ENCODE measurements at places on chromosomes 5 and 9.

DNA sequence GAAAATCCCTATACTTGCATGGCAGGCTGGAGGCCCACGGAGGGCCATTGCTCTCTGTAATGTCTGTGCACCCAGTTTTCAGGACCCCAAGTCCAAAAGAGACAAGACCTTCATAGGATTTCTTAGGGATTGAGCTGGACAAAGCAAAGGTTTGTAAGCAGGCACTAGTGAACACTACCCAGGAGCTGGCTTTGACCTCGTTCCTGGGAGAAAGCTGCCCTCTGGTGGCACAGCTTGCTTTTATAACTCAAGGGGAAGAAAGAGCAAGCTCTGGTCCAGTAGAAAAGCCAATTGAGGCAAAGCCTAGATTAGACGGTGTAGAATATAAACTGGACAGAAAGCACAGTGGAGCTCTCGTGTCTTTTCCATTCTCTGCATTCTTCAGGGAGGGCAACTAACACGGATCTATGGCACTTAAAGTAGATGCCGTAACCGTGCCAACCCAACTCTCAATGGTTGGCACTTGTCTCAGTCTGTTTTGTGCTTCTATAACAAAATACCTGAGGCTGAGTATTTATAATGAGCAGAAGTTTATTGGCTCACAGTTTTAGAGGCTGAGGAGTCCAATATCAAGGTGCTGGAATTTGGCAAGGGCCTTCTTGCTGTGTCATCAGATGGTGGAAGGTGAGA, 7.9 kb downstream of the GABRP start:
- no peak for DNase-seq

DNA sequence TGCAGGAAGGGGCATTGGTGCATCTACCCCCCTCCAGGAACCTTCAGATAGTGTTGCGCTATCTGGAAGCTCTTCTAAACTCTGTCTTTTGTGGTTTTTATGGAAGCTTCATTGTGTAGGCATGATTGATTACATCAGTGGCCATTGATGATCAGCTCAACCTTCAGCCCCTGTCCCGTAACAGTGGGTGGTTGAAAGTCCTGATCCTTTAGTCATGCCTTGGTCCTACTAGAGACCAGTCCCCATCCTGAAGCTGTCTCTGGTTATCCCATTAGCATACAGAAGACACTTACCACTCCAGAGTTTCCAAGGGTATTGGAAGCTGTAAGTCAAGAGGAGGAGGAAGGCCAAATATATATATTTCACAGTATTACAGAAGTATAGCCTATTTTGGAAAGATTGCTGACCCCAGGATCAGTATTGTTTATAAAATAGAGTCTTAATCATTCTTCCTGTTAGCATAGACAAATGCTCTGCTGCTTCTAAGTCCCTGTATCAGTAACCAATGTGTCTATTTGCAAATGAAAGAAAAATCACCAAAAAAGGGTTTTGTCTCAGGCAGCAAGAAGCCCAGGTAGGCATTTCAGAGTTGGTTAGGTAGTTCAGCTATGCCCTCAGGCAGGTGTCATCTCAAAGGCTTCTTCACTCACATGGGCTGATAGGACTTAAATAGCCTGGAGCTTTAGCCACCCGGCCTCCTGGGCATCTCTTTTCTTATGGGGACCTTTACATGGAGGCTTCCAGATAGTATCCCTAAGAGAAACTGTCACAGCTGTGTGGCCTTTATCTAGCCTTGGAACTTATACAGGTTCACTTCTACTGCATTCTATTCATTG, 41.6 kb downstream of the SPIN1 start:
- DNase-seq, result no peak

GRCh38 chr9:137130176-137130755, 8.7 kb upstream of the GRIN1 start:
- DNase-seq, result no peak

GRCh38 chr5:76283670-76284069, 119.4 kb upstream of the IQGAP2 start:
- no peak for DNase-seq

- DNase-seq, result no peak
Measured at GRCh38 chr5:35012796-35013195, 35.0 kb downstream of the AGXT2 start.

GRCh38 chr5:60806591-60807243, 37.4 kb downstream of the ELOVL7 start:
- no peak for DNase-seq

- no peak for DNase-seq
Measured at GRCh38 chr9:113393281-113393680, 7.8 kb downstream of the ALAD start.

DNA sequence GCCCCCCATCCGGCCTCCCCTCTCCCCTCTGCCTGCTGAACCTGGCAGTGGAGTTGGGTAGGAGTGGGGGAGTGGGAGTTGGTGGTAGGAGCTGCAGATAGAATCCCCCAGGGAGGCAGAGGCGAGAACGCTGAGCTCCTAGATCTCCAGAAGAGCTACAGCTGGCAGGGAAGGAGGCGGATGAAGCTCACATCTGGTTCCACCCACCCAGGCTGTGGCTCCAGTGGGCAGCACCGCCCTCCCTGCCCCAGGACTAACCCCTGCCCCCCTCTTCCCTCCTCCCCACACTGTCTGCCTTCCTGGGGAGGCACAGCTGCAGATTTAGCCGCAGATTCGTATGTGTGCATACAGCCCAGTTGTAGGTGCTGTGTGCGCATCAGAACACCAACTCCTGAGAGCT, 34.2 kb downstream of the C9orf50 start:
- DNase-seq, result peak; percentile 74

- DNase-seq, result no peak
Measured at GRCh38 chr9:121542025-121542424, 42.4 kb upstream of the GGTA1 start.

DNA sequence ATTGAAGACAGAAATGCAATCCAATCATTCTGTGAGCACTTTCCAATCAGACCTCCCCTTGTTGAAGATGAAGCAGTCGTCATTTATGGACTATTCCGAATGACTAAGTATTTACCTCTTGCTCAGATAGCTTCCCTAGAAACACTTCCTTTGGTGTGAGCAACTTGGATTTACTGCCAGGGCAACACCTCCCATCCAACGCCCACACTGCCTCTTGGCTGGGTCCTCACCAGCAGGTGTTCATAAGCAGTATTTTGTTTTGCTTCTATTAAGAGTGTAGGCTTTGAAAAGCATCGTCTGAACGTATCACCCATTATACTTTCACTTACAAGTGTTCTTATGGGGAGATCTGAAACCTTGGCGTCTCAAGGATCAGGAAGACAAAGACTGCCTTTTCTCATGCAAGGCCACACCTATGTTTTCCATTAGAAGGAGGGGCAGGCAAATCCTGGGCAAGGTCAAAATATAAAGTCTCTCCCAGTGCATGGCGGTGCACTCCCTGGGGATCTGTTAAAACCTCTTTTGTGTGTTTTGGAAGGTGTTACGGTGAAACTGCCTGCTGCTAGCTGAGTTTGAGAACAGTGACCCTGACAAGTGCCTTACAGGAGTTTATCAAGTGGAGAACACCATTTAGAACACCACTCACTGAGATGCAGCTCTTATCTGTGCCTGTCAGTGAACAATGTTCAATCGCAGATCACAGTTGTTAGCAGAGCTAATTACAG, 10.6 kb upstream of the MARCHF3 start:
- DNase-seq, result no peak

GRCh38 chr9:8365029-8365428, 565.5 kb upstream of the DMAC1 start:
- no peak for DNase-seq

- DNase-seq, result no peak
Measured at GRCh38 chr5:157827423-157827822, 31.5 kb downstream of the CLINT1 start.

DNA sequence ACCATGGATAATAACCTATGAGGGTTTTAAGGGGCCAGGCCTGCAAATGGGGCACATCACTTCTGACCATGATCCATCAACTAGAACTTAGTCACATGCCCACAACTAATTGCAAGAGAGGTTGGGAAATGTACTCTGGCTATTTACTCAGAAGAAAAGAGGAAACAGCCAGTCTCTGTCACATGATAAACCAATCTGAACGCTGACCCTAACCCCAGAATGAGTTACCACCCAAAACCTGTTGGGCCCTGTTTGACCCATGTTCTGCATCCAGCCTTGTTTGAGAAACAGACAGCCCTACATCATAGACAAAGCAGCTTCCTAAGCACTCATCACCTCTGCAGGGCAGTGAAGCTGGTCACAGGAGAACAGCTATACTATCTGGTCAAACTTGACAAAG, 5.8 kb downstream of the MACROH2A1 start:
- DNase-seq, result no peak

GRCh38 chr9:136091582-136092352, 3.3 kb downstream of the NACC2 start:
- no peak for DNase-seq

GRCh38 chr5:96809921-96810320, 2.2 kb upstream of the ERAP1 start:
- DNase-seq, result peak; percentile 74

- DNase-seq, result no peak
Measured at GRCh38 chr5:123647066-123647465, 135.1 kb downstream of the CSNK1G3 start.

GRCh38 chr9:137679249-137679648, 60.4 kb downstream of the EHMT1 start:
- no peak for DNase-seq

- DNase-seq, result peak; percentile 89
Measured at GRCh38 chr5:154197801-154198491, 7.4 kb downstream of the GALNT10 start.

- no peak for DNase-seq
Measured at GRCh38 chr9:98709968-98710965, 1.5 kb upstream of the GABBR2 start.

- no peak for DNase-seq
Measured at GRCh38 chr5:77761606-77762005, 14.5 kb downstream of the TBCA start.

DNA sequence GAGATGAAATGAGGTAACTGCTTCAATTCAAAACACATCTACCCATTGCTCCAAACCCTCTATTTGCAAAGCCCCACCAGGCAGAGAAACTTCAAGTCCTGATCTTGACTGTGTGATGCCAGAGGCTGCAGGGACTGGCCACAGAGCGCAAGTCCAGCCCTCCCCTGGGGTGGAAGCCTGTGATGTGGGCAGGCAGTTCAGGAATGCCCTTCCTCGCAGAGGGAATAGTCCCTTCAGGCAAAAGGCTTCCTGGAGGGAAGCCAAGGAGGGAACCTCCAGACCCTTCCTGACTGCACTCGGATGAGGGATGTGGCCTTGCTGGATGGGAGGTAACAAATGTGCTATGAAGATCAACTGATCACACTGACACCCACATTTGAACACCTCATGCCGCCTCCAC, 131.2 kb downstream of the SLIT3 start:
- DNase-seq, result no peak

DNA sequence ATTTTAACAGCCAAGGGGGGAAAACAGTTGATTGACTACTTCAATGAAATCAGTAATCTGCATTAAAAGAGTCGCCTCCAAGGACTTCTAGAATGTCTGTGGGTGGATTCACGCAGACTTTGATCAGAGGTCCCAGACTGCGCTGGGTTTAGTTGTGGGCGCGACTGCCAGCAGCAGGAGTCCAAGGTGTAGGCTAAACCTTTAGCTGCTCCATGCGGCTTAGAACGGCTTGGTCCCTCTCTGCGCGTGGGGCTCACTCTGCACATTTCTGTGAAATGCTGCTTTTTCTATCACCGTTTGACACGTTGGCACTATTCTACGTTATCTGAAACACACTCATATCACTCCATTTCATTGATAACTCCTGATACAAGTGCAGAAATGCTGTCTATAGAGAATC, 48.6 kb upstream of the IRX2 start:
- no peak for DNase-seq

DNA sequence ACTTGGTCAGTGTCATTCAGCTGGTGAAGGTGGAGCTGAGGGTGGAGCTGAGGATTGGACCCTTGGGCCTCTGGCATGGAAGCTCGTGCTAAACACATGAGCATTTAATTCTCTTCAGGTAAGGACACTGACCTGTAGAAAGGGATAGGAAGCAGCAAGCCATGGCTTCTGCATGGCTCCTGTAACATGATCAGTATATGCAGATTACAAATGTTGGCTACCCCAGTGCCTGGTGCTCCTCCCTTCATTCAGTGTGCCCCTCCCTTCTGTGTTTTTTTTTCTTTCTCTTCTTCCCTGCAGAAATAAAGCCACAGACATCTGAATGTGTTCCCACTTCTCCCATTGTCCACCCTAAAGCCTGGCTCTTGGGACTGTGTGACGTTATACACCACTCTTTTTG, 52.9 kb downstream of the ARHGAP26 start:
- no peak for DNase-seq

DNA sequence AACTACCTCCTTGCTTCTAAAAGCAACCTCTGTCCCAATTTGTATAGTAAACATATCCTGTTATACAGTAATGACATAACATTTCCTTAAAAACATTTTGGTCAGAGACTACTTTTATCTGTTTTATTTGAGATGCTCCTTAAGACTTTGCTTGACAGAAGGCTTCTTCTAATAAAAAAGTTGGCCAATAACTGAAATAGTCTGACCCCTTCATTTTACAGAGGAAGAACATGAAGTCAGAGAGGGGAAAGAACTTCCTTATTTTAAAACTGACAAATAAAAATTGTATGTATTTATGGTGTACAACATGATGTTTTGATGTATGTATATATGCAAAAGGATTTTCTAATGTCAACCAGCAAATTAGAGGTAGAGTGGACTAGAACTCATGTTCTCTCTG, 35.8 kb upstream of the SPARC start:
- no peak for DNase-seq

DNA sequence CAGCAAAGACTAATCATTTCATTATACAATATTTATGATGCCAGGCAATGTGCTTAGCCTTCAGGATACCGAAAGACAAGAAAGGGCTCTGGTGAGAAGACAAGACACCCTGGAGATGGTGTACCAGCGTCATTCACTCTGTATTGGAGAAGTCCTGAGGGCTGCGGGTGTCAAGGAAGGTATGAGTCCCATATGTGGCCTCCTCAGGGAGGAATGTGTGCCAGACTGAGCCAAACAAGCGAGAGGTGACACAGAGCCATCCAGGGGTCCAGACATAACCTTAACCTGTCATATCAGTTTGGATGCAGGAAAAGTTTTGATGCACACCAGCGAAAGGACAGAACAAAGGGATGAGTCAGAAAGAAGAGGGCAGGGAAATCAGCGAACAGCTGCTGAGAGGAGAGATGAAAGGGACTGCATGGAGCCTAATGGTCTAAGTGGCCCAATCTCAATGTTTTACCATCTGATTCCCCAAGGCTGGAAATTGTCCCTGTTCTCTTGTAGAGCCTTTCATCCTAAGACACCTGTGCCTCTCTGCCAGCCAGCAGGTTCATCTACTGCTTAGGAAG, 38.9 kb downstream of the ADRA1B start:
- DNase-seq, result no peak

DNA sequence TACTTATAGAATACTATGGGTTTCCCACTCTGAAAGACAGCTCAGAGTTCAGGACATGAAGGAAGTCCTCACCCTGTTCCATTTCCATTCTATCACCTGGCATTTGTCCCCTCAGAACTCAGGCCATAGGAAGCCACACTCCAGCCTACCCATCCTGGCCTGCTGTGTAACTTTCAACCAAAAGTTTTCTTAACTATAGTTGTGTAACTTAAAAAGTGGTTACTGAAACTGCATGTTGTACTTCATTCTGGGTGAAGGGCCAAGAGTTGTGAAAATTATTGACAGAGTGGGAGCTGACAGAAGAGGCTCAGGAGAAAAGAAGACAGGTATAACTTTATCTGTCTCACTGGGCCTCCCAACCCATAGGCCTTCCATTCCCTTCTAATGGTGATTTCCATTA, 212.5 kb downstream of the RAB3C start:
- no peak for DNase-seq

All from activated CD4-positive, alpha-beta T cell treated with anti-CD3 and anti-CD28 coated beads, Interleukin-2, amount 10 ng/mL, durations not matched to agents 24 days and 14 days (primary cell).